ENCODE measurements at places on chromosomes 11 and 22. TPM values are rescaled to one million over a fixed set of nuclear protein-coding genes. Genes with fewer than 3 reads are reported as not detected.

The CRYBB3 gene
- total RNA-seq: not detected

The CASP12 gene
- not detected for total RNA-seq

The TRIM48 gene
- total RNA-seq: not detected

The CABP4 gene
- total RNA-seq: 0.64 TPM

The OR52H1 gene
- not detected for total RNA-seq

The RAB36 gene
- total RNA-seq: 0.74 TPM

The RASD2 gene
- total RNA-seq: 9.4 TPM

The NARS2 gene
- total RNA-seq: 16.2 TPM

The LBHD1 gene
- 1.7 TPM for total RNA-seq

The GLYAT gene
- 0.59 TPM for total RNA-seq

The PTPRCAP gene
- 2.0 TPM for total RNA-seq

The KRTAP5-2 gene
- total RNA-seq: not detected

- no peak for DNase-seq
These were observed 24.6 kb downstream of the IGF2 start for GRCh38 chr11:2114430-2115241.

DNA sequence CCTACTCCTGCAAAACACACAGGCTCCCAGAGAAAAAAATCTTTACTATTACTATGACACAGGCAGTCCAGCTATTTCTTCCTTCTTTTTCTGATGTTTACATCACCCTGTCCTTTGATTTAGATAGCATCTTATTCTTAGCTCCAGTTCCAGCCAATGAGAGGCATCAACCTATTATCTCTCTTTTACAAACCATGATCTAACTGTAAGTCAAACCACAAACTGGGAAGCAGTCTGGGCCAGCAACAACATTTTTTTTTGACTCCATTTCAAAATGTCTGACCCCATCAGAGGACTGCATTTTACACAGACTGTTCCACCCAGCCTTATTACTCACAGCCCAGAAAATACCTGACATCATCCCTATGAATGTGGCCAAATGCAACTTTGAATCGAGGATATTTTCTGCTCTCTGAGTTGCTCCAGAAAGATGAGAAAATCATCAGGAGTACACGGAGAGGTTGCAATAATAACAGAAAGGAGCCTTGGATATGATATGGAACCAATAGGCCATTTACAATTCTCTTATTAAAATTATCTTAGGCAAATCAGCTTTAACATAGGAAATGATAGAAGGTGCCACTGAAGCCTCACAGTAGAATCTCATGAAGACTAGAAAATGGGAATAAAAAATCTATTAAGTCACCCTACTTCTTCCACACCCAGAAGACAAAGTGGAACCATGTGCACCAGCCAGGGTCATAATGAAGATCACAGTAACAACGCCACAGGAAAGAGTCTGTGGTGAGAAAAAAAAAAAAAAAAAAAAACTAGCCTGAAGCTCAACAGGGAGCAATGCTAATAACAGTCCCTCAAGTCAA, 21.2 kb downstream of the TBRG1 start:
- no peak for DNase-seq

DNA sequence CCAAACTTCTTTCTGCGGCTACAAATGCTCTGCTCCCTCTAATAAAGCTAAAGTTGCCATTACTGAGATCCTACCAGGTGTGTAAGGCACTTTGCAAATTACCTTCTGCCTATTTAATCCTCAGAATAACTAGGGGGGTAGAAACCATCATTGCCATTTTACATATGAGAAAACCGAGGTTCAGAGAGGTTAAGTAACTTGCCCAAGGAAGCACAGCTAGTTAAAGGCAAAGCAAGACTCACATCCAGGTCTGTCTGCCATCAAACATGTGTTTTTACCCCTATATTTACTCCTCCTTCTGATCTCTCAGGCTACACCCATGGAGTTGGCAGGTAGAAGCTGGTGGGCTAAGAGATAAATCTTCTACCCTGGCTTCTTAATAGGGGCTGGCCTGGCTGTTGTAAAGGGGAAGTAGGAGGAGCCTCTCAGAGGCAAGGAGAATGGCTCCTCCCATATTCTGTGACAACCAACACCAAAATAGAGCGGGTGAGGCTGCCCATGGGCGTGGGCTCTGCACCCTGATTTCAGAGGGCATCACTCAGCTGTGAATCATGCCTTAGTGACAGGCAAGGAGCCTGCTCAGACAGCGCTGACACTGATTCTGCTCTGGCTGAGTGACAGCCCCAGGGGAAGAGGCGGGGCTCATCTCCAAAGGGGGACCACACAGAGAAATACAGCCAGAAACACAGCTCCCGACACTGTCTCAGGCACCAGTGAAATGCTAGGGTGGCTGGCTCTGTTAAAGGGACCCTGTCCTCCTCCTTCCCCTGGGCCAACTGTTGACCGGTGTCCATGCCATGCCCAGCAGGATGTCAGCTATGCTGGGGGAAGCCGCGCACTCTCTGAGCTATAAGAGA, 106.8 kb downstream of the ABTB2 start:
- DNase-seq: peak; percentile 72

DNA sequence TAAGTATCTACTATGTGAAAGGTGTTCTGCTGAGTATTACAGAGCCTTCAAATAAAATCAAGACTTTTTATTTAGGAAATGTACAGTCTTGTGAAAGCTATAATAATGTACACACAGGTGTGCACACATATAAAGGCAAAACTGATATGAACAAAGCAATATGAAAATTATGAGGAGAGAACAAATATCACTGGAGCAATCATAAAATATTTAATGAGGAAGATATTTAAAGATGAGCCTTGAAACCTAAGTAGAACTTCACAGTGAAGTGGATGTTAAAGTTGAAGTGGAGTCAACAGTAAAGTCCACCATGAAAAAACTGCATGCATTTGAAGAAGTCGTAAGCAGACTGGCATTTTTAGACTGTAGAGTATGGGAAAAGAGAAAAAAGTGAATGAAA, 18.5 kb downstream of the OR51F1 start:
- no peak for DNase-seq

DNA sequence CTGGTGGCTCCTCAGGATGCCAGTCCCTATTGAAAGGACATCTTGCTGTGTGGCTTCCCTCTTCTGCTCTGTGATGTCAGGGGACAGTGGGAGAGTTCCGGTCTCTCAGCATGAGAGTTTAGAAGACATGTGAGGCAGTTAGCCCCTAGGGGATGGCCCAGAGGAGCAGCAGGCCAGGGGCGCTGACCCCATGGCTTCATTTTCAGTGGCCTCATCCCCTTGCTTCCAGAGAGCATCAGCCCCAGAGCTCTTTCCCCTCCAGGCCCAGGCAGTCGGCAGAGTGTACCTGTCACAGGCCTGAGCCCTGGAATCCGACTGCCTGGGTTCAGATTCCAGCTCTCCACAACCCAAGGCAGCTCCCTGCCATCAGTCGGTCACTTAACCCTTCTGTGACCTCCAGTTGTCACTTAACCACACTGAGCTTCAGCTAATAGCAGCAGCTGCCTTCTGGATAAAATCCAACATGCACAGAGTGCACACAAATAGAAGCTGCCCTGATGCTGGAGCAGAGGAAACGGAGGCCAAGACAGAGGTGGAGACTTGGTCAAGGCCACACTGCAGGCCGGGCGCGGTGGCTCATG, 14.1 kb upstream of the LRRC10B start:
- peak; percentile 63 for DNase-seq

GRCh38 chr11:43558146-43558545, 122.4 kb upstream of the HSD17B12 start:
- DNase-seq: no peak

- peak; percentile 75 for DNase-seq
These were observed 25.4 kb upstream of the SORL1 start for GRCh38 chr11:121426476-121427399.

DNA sequence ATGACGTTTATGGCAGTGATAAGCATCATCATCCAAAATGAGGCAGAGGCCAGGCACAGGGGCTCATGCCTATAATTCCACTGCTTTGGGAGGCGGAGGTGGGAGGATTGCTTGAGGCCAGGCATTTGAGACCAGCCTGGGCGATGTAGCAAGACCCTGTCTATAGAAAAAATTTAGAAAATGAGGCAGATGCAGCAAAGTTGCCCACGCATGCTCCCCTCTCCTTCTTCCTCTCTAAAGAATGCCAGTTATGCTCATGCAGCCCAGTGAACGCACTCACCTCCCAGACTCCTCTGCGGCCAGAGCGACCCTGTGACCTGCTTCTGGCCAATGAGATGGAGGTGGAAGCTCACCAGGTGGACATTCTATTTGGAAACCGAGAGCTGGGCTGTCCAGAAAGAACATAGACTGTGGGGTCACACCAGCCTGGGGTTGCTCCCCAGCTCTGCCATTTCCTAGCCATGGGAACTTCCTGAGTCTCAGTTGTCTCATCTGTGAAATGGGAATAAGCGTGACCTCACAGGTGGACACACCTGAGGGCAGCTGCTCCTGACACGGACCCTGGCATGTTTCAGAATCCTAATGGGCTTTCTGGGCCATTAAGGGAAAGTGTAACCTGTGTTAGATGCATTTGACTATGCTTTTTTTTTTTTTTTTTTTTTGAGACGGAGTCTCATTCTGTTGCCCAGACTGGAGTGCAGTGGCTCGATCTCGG, 44.9 kb downstream of the MCM5 start:
- no peak for DNase-seq

GRCh38 chr11:60367009-60367408, 11.3 kb upstream of the MS4A7 start:
- no peak for DNase-seq

GRCh38 chr11:128827191-128827893, 39.8 kb downstream of the KCNJ1 start:
- no peak for DNase-seq

DNA sequence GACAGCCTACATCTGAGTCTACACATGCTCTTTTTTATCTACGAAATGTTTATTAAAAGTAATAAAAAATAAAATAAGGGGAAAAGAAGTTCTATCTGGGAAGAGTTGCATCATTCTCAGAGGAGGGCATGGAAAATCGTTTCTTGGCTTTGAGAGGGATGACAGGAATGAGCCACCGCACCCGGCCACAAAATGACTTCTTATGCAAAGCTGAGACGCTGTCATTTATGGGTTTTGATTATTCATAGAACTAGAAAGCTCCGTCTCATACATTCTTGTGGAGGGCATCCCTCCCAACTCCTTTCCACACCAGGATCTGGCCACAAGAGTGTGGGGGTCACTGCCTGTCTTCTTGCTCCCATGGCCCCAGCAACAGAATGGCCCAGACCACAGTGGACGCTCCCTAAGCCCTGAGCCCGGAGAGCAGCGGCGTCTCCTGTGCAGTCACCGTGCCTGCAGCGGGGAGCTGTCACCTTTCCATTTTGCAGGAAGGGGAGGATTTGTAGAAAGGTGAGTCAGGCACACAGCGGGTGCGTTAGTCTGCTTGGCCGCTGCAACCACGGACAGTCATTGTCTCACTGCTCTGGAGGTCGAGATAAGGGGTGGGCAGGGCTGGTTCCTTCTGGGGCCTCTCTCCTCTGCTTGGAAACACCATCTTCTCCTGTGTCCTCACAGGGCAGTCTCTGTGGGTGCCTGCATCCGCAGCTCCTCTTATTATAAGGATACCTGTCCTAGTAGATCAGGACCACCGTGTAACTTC, 1388.7 kb downstream of the BRD1 start:
- DNase-seq: no peak

DNA sequence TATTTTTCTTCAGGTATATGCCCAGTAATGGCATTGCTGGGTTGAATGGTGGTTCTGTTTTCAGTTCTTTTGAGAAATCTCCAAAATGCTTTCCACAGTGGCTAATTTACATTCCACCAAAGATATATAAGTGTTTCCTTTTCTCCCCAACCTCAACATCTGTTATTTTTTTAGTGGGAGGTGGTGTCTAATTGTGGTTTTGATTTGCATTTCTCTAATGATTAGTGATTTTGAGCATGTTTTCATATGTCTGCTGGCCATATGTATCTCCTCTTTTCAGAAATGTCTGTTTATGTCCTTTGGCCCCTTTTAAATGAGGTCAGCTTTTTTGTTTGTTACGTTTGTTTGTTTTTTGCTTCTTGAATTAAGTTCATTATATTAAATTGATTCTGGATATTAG, 760.2 kb downstream of the KCNA4 start:
- no peak for DNase-seq

- no peak for DNase-seq
These were observed 213.9 kb upstream of the NARS2 start for GRCh38 chr11:78788533-78788932.

GRCh38 chr11:2582946-2583604, 116.7 kb downstream of the KCNQ1OT1 start:
- DNase-seq: peak; percentile 26

- no peak for DNase-seq
These were observed 8.6 kb downstream of the TMEM121B start for GRCh38 chr22:17112491-17113042.

DNA sequence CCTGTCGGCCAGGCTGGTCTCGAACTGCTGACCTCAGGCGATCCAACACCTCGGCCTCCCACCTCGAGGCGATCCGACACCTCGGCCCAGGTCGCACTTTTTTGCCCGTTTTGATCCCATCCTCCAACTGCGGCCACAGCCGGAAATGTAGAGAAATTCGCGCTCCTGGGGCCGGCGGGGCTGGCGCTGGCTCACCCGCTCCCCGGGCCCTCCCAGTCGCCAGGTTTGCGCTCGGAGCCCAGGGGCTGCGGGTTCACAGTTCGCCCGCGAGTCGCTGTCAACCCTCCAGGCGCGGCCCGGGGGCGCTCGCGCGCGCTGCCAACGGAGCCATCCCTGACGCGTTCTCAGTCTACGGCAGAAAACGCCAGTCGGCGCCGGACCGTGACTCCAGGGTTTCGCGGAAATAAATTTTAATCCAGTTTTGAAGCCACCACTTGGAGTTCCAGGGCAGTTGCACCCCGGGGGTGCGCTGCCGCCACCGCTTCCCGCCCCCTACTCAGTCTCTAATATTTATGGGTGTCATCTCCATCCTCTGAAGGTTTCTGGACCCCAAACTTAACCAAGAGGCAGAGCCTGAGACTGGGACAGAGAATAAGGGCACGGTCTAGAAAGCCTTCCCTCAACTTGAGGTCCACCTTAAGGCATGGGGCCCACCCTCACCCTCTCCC, 1.5 kb upstream of the KLHDC7B start:
- peak; percentile 89 for DNase-seq

Data from left ventricle myocardium superior (tissue), 1 donor.